ENCODE measurements at places on chromosomes 2 and 18.

GRCh38 chr2:145277922-145278321, 758.0 kb upstream of the ZEB2 start:
- DNase-seq = no peak

DNA sequence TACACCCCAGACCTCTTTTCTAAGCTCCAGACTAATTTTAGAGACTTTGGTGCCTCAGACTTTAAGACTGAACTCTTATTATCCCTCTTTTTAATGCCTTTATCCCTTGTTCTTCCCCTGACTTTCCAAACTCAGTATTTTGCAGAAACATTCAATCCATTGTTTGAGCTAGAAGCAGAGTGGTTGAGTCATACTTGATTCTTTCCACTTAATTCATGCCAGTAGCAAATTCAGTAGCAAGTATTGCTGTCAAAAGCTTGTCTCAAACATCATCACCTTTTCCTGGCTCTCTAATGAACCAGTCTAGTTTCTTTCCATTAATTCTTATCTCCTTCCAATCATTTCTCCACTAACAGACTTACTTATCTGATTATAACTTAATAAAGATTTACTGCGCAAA, 699.7 kb upstream of the ZNF804A start:
- peak; percentile 12 for DNase-seq

DNA sequence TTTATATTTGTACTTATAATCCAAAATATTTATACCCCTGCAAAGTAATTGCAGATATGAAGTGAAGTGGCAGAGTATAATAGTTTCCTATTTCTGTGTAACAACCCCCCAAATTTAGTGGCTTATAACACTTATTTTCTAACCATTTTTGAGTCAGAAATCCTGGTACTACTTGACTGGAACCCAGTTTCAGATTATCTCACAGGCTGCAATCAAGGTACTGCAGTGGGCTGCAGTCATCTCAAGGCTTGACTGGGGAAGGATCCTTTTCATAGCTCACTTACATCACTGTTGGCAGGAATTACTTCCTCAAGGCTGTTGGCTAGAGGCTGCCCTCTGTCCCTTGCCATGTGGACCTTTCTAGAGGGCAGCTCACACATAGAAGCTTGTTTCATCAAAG, 558.2 kb upstream of the PKDCC start:
- DNase-seq = no peak

GRCh38 chr2:189534854-189535832, 45.4 kb downstream of the SLC40A1 start:
- DNase-seq = peak; percentile 14

- DNase-seq = no peak
These were observed 3.1 kb upstream of the EMX1 start for GRCh38 chr2:72914206-72914559.

DNA sequence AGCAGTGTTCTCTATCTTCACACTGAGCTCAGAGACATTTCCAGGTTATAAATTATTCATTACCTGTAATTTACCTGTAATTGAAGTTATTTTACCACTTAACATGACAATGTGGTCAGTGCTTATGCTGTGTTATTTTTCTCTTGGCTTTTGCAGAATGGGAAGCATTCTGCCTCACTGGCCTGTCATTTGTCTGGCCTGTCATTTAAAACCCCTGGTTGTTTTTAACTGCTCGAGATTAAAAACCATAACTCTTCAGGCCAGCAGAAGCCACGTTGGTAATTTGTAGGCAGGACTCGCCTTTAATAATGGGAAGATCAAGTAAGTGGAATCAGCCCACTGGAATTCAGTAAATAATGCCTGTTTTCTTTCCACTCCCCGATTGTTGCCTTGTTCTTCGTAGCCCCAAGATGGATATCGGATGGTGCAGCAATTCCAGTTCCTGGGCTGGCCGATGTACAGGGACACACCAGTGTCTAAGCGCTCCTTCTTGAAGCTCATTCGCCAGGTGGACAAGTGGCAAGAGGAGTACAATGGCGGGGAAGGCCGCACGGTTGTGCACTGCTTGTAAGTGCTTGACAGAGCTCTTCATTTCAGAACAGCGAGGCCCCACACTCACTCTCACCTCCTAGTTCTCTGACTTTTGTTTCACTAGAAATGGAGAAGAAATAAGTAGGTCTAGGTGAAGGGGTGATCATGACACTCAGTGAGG, 222.4 kb upstream of the RAB12 start:
- DNase-seq = no peak

- DNase-seq = no peak
These were observed 204.4 kb downstream of the SRBD1 start for GRCh38 chr2:45406621-45407020.

DNA sequence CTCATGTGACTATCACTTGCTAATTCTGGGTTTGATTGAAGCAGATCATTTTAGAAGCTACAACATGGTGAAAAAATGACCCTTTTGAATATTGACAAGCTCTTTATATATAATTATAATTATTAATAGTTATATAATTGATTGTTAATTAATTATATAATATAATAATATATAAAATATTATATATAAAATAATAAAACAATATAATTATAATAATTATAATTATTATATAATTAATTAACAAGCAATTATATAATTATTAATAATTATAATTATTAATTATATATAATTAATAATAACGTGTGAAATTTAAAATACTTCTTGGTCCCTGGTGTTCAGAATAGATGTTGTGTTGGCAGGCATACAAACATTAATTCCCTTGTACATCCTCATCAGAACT, 404.1 kb upstream of the CDH19 start:
- DNase-seq = no peak

All from urothelium cell line (cell line).